ENCODE measurements at places on chromosomes 12 and 14. TPM values are rescaled to one million over a fixed set of nuclear protein-coding genes. Genes with fewer than 3 reads are reported as not detected.
A peak's percentile ranks its signal among the peaks of the same experiment; 100 is the strongest.

The PLEKHD1 gene
- not detected for total RNA-seq

The WNT1 gene
- total RNA-seq = not detected

The CPSF6 gene
- total RNA-seq = 114 TPM

The MNAT1 gene
- total RNA-seq = 64.0 TPM

The SLC4A8 gene
- total RNA-seq = 132 TPM

The MYF5 gene
- total RNA-seq = not detected

The PAWR gene
- 103 TPM for total RNA-seq

GRCh38 chr12:109878749-109879148 lies 1.6 kb downstream of the GLTP start:
- peak overlapping the region; percentile 90 for H3K4me3 ChIP-seq
- no peak for DNase-seq
- H3K36me3 ChIP-seq = no peaks in the 10 kb centered on the region
- no peak overlapping the region for H3K27ac ChIP-seq
- H3K4me1 ChIP-seq = peaks cover 14% of the 10 kb centered on the region

DNA sequence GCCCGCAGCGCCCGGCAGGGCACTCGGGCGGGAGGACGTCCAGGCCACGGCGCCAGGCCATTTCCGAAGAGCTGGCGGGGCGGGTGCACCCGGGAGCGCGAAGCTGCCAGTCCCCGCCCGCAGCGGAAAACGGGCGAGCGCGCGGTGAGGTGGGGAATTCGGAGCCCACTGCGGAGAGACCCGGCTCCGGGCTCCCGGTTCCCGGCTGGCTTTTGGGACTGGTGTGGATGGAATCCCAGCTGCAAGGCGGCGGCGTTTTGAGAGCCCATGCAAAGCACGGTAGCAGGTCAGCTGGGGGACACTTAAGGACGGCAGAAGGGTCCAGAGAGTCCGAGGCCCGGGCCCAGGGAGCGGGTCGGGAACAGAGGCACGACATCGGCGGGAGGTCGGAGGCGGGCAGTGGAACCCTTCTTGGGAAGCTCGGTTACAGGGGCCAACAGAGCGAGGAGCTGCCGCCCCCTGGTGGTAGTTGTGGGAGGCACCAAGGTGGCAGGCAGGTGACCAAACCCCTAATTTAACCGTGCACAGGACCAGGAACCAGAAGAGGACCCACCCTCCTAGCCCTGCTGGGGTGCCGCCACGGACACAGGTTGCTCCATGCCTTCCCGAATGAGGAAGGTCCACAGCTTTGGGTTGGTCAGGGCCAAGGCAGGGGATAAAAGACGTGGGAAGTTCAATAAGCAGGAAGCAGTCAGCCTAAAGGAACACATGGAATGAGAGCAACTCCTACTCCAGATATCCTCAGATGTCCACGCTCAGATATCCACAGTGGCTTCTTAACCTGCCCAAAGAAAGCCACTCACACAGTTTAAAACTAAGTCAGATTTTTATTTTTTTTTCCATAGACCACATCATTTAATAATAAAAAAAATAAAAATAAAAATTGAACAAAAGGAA lies 685 bp upstream of the CDH24 start:
- H3K36me3 ChIP-seq = peaks cover 14% of the 10 kb centered on the region
- H3K27ac ChIP-seq = peak overlapping the region; percentile 81
- DNase-seq = peak; percentile 95
- H3K4me1 ChIP-seq = peaks cover 5% of the 10 kb centered on the region
- H3K4me3 ChIP-seq = peak overlapping the region; percentile 92

- peak overlapping the region; percentile 20 for H3K27ac ChIP-seq
- no peaks in the 10 kb centered on the region for H3K36me3 ChIP-seq
- peaks cover 38% of the 10 kb centered on the region for H3K4me1 ChIP-seq
- H3K27me3 ChIP-seq = no peaks in the 10 kb centered on the region
- peak; percentile 78 for DNase-seq
Observed at GRCh38 chr12:92304371-92305055, 158.9 kb upstream of the BTG1 start.

DNA sequence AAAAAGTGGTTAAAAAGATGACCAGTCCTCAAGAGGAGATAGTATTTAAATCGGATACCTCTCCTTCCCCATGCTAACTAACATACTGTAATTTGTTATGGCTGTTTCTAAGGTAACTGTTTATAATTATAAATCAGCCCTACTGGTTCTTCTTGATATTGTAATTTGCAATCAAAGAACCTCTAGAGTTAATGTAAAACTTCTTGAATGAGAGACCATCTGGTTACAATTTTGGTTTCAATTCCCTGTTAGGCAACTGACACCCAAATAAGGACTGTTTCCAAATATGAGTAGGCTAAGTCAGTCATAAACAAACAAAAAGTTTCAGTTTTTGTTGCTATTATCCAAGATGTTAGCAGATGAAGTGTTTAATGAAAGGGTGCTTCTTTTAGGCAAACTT lies 120.2 kb upstream of the DNM1L start:
- peaks cover 31% of the 10 kb centered on the region for H3K4me1 ChIP-seq
- H3K27ac ChIP-seq = peak overlapping the region; percentile 50
- H3K4me3 ChIP-seq = no peak overlapping the region
- DNase-seq = no peak

GRCh38 chr14:92635031-92635430 lies 113.4 kb downstream of the LGMN start:
- H3K4me1 ChIP-seq = peaks cover 9% of the 10 kb centered on the region
- H3K27me3 ChIP-seq = no peaks in the 10 kb centered on the region
- H3K36me3 ChIP-seq = no peaks in the 10 kb centered on the region
- no peak for DNase-seq
- H3K27ac ChIP-seq = no peak overlapping the region

DNA sequence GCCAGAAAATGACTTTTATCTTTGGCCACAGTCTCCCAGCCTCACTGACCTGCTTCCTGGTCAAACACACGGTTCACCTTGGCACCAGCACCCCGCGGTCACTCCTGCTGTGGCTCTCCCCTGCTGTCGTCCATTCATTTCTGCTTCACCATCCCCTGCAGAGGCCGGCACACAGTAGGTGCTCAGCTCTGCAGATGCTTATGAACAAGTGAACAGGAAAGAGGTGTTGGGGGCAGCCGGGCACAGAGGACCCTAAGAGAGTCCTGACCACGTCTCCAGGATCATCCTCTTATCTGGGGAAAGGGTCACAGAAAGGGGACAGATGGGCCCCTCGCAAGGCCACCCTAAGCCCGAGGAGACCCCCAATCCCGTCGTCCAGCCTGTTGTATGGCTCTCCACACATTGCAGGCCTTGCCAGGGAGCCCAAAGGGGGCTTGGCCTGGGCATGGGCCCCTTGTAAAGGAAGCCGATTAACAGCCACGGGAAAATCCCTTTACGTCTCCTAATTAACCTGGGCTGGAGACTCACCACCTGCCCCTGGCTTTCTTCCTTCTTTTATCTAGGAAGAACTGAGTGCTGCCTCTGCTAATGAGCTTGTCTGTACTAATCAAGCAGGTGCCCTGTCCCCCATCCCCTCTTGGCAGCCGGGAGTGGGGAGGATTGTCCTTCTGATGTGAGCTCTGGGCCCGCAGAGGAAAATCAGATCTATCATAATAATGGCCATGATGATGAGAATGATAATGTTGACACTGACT lies 119.2 kb downstream of the AACS start:
- H3K27me3 ChIP-seq = peaks cover 50% of the 10 kb centered on the region
- H3K27ac ChIP-seq = no peak overlapping the region
- H3K4me1 ChIP-seq = peaks cover 47% of the 10 kb centered on the region
- H3K4me3 ChIP-seq = peak overlapping the region; percentile 94

- H3K4me3 ChIP-seq = no peak overlapping the region
- no peak for DNase-seq
- no peaks in the 10 kb centered on the region for H3K27me3 ChIP-seq
- no peak overlapping the region for H3K27ac ChIP-seq
Observed at GRCh38 chr12:119674560-119674959, 6.6 kb downstream of the PRKAB1 start.

DNA sequence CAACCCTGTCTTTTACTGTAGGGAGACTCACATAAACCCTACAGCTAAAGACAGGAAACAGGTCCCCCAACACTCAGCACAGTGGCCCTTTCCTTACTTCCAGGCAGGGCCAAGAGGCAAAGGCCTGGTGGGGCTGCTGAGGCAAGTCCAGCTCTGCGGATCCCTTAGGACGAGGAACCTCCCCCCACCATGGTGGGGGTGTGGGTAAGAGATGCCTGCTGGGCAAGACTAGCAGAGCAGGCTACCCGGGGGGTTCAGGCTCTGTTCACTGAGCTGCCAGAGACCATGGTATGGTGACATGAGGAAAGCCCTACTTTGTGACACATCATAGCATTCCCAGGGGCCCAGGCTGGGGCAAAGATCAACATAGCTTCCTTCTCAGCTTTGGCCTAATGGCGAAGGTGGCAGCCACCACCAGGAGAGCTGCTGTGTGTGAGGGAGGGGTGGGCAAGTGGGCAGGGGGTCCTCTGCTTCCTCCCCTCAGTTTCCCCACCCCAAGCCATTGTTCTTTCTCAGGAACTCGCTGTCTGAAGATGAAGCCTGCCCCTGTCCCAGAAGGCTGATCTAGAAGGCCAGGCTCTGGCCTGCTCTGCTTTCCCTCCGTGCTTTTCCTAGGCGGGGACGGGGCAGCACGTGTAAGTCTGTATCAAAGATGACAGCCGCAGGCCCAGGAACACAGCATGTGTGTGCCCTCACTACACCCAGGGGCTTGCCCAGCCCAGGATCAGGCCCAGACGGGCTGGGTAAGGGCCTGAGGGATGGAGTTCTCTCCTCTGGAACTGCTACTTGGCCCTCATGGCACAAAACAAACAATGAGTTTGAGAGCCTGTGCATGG lies 10.1 kb upstream of the TINF2 start:
- H3K36me3 ChIP-seq = no peaks in the 10 kb centered on the region
- DNase-seq = no peak
- no peak overlapping the region for H3K4me3 ChIP-seq
- no peaks in the 10 kb centered on the region for H3K4me1 ChIP-seq
- no peak overlapping the region for H3K27ac ChIP-seq

DNA sequence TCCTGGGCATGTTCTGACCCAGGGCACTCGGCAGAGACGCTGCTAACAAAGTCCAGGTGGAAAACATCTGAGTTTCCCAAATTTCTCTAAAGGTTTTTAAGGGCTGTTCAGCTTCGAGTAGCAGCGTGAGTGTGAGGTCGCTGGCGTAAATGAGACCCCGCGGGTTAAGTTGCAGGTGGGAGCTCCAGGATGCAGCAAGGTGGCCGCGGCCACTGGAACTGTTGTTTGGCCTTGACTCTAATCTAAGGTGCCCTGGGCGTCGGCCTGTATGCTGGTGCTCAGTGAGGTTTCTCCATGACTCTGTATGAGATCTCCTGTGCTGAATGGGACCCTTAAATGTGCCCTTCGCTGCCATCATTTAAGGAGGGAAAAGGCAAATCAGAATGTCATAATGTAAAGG lies 50.7 kb downstream of the ELK3 start:
- H3K4me3 ChIP-seq = no peak overlapping the region
- DNase-seq = no peak
- no peaks in the 10 kb centered on the region for H3K36me3 ChIP-seq
- peaks cover 6% of the 10 kb centered on the region for H3K4me1 ChIP-seq
- H3K27ac ChIP-seq = no peak overlapping the region

DNA sequence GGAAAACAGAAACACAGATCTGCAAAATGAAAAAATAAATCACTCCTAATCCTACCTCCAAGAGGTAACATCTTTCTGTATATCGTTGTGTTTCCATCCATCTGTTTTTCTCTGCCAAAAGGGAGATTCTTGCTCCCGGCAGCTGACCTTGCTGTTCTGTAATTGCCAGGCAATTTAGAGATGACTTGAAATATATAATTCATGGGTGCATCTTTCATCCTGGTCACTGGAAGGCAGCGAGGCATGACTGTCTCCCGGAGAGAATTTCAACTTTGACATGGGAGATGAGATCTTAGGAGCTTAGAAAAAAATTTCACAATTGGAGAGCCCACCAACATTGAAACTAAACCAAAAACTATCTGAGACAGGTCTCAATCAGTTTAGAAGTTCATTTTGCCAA lies 53.0 kb downstream of the WSCD2 start:
- H3K27ac ChIP-seq = no peak overlapping the region
- no peaks in the 10 kb centered on the region for H3K4me1 ChIP-seq
- H3K27me3 ChIP-seq = no peaks in the 10 kb centered on the region
- no peaks in the 10 kb centered on the region for H3K36me3 ChIP-seq
- H3K4me3 ChIP-seq = no peak overlapping the region
- DNase-seq = no peak

- H3K36me3 ChIP-seq = no peaks in the 10 kb centered on the region
- H3K4me3 ChIP-seq = no peak overlapping the region
- no peak overlapping the region for H3K27ac ChIP-seq
- DNase-seq = no peak
- peaks cover 10% of the 10 kb centered on the region for H3K4me1 ChIP-seq
Observed at GRCh38 chr14:105053421-105053820, 11.8 kb downstream of the GPR132 start.

DNA sequence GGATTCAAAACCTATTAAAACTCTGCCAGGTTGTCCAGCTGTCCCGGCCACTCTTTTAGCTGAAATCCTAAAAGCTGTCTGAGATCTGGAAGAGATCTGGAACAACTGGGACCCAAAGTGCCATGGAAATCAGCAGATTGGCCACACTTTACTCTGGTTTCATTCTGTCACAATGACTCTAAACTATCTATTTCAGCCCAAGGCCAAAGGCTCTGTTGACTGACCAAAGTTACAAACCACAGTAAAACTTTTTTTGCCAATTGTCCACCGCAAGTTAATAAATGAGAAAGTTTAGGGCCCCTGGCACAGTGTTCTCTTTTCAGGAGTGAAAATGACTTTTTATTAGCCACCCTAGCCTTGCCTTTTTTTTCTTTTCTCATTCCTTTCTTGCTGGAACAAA lies 113.4 kb upstream of the CPM start:
- DNase-seq = no peak
- H3K36me3 ChIP-seq = no peaks in the 10 kb centered on the region
- H3K27me3 ChIP-seq = no peaks in the 10 kb centered on the region
- H3K4me3 ChIP-seq = no peak overlapping the region
- H3K27ac ChIP-seq = no peak overlapping the region

GRCh38 chr12:46266382-46266791 lies 2.5 kb downstream of the SLC38A1 start:
- H3K27me3 ChIP-seq = no peaks in the 10 kb centered on the region
- peak overlapping the region; percentile 91 for H3K4me3 ChIP-seq
- H3K27ac ChIP-seq = no peak overlapping the region
- peak; percentile 36 for DNase-seq
- peaks cover 69% of the 10 kb centered on the region for H3K4me1 ChIP-seq

GRCh38 chr12:64694130-64695040 lies 64.8 kb downstream of the GNS start:
- no peak for DNase-seq
- no peaks in the 10 kb centered on the region for H3K36me3 ChIP-seq
- H3K27ac ChIP-seq = no peak overlapping the region
- peaks cover 32% of the 10 kb centered on the region for H3K4me1 ChIP-seq
- H3K27me3 ChIP-seq = no peaks in the 10 kb centered on the region
- H3K4me3 ChIP-seq = no peak overlapping the region

- no peaks in the 10 kb centered on the region for H3K36me3 ChIP-seq
- H3K27me3 ChIP-seq = no peaks in the 10 kb centered on the region
- H3K4me3 ChIP-seq = no peak overlapping the region
- DNase-seq = no peak
- H3K27ac ChIP-seq = no peak overlapping the region
Observed at GRCh38 chr14:76690502-76691105, 70.7 kb upstream of the VASH1 start.

Data from neural progenitor cell (in vitro differentiated cells).